CD4-positive, alpha-beta T cell treated with Interleukin-10 for 1 hour (primary cell): ENCODE measurements at places on chromosomes 11 and 22.

DNA sequence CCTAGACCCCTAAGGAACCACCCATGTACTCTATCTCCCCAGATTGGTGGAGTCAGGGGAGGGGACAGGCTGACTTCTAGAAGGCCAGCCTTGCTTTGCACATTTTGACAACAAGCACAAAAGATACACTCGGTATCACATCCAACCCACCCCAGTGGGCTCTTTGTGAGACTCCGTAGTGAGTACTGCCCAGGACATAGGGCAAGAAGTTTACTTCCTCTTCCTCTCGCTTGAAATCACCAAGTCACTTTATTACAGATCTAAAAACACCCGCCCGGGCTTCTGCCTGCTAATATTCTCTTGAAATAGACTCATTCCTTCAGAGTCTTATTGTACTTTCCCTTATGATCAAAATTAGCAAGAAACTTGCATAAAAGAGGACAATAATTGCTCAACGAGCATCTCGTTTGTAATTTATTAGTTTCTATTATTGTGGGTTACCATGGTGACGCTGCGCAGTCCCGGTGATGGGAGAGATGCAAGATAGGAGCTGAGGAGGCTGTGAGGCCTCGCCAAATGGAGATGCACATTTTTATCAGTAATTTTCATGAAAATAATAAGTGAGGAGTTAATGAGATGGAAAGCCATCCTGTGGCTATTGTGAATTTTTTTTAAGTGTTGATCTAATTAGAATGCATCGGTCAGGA, 96.9 kb downstream of the FEZ1 start:
- no peak for DNase-seq

GRCh38 chr11:22656130-22656529, 10.3 kb upstream of the GAS2 start:
- no peak for DNase-seq

DNA sequence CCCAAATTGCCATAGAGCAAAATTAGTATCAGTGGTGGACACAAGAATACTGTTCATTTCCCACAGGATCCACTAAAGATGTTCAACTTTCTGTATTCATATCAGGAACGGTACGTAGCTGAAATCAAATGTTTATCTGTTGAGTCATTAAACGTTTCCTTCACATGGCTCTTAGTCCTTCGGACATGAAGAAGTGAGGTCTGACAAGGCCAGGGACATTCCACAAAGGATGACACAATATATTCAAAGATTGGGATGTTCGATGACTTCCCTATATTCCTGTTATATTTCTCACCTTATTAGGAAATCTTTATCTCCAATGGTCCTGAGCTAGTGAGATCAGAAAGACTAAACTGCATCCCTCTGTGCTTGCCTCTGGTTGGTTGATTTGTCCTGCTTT, 129.0 kb downstream of the ETS1 start:
- DNase-seq = no peak

- no peak for DNase-seq
Observed at GRCh38 chr11:4068962-4069361, 25.6 kb upstream of the RRM1 start.

DNA sequence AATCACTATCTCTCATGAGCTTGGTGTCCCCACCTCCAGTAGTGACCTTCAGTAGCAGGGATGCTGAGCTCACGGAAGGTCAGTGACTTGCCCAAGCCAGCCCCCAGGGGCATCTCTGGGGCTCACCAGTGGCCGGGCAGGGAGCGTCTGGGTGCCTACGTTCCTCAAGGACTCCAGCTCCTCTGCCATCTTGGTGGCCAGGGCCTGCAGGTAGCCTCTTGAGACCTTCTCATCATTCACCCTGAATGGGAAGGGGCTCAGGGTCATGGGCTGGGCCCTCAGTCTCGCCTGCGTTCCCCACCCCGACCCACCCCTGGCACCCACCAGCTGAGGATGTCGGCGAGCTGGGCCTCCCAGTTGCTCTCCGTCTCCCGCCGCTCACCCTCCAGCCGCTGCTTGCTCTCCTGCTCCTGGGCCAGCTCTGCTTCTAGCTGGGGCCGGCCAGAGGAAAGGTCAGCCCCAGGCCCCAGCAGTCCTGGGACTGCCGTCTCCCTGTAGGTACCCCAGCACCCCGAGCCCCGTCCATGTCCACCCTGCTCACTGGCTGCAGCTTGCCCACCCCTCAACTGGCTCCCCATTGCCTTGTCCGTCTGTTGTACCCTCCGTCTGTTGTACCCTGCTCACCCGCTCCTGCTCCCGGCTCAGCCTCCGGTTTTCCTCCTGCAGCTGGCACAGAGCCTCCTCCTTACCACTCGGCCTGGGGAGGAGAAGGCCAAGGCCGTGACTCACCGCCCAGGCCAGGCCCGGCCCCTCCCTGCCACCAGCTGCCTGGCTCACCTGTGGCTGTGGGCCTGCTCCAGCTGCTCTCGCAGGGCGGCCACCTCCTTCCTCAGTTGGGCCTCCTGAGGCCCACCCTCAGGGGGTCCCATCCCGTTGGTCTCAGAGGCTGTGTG, 9.5 kb downstream of the CDC42BPG start:
- DNase-seq = no peak
